GOT3 (cell line): ENCODE measurements at places on chromosomes 11 and 22.

DNA sequence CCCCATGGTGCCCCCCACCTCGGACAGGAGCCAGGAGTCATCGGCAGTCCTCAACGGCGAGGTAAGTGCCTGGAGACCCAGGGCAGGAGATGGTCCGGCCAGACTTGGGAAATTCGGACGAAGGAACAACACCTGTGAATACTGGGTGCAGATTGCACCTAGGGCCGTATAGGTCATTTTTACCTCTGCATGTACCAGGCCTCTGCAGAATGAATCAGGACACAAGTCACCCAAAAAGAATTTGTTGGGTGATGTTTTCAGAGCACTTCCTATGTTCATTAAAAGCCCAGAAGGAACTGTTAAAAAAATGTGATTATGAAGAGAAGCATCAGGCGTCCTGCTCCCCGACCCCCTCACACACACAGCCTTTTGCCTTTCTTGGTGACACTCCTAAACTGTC, 93.9 kb downstream of the C11orf91 start:
- no peak for DNase-seq

DNA sequence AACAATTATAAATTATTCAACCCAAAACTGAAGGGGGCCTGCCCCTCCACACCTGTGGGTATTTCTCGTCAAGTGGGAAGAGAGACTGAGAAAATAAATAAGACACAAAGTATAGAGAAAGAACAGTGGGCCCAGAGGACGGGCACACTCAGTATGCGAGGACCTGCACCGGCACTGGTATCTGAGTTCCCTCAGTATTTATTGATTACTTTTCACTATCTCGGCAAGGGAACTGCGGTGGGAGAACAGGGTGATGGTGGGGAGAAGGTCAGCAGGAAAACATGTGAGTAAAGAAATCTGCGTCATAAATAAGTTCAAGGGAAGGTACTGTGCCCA, 3.2 kb downstream of the C11orf54 start:
- no peak for DNase-seq

DNA sequence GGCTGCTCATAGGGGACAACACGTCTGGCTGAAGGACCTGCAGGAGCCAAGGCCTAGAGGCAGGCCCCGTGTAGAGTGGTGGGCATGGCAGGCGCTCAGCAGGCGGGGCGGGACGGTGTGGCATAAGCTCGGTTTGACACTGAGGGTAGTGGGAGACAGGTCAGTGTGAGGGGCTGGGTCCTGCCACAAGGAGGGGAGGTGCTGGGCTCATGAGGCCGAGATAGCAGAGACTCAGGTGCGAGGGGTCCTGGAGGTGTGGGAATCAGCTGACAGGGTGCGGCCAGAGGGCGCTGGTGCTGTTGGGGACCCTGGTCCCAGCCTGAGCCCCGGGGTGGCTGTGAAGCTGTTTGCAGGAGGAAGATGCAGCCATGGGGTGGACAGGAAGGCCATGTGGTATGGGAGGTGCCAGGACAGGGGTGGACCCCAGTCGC, 6.7 kb downstream of the SLC22A12 start:
- DNase-seq = no peak

DNA sequence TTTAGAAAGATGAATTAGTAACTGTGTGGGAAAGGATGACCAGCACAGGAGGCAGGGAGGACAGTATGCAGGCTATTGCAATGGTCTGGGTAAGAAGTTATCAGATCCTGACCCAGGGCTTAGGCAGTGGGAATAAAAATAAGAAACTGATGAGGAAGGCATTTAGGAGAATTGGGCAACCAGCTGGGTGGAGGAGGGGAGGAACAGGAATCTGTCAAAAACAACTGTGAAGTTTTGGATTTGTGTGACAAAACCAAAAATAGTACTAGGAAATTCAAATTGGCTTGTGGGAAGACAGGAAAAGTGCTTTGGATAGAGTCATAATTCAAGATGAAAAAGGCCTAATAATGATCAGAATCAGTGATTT, 27.9 kb downstream of the MMP13 start:
- DNase-seq = no peak

DNA sequence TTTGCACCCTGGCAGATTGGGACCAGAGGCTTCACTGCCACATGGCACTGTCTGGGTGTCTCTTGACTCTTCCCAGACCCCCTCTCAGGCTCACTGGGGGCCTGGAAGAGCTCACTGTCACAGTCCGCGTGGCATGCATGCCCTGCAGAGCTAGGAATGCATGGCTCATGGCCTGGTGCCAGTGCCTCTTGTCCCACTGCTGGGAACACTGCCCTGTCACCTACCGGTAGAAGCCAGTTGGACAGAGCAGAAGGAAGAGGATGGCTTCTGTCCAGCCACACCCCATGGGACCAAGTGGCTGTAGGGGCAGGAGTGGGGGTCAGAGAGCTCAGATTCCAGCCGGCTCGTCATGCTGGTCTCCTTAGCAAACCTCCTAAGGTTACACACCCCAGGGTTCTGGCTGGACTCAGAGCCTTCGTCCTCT, 29.7 kb downstream of the MB start:
- no peak for DNase-seq
